ENCODE measurements at places on chromosomes 12 and 14.

GRCh38 chr14:61396694-61397093, 75.3 kb downstream of the PRKCH start:
- DNase-seq = no peak

- no peak for DNase-seq
These were observed 57.9 kb downstream of the GNS start for GRCh38 chr12:64701283-64701682.

DNA sequence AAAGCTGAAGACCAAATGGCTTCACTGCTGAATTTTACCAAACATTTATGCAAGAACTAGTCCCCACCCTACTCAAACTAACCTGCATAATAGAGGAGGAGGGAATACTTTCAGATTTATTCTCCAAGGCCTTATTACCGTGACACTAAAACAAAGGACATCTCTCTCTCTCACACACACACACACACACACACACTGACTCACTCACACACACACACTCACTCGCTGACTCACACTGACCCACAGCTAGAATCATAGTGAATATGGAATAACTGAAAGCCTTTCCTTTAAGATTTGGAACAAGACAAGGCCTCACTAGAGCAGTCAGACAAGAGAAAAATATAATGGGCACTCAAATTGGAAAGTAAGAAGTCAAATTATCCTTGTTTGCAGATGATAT, 1014.1 kb downstream of the TMTC2 start:
- no peak for DNase-seq

DNA sequence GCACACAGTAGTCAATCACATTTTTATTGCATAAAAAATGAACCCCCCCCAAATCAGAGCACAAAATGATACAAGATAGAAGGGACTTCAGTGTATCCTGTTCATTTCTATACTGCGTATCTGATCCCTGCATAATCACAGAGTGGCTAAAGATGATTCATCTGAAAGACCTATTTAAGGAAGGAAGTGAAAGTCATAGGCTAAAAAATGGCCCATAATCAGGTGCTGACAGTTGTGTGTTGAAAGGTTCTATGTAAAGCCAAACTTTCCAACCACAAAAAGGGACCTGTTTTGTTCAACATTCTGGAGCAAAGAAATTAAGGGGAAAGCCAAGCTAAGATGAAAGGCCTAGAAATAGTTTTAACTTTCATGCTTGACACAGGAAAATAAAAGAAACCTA, 147.8 kb upstream of the ATP2B1 start:
- no peak for DNase-seq

DNA sequence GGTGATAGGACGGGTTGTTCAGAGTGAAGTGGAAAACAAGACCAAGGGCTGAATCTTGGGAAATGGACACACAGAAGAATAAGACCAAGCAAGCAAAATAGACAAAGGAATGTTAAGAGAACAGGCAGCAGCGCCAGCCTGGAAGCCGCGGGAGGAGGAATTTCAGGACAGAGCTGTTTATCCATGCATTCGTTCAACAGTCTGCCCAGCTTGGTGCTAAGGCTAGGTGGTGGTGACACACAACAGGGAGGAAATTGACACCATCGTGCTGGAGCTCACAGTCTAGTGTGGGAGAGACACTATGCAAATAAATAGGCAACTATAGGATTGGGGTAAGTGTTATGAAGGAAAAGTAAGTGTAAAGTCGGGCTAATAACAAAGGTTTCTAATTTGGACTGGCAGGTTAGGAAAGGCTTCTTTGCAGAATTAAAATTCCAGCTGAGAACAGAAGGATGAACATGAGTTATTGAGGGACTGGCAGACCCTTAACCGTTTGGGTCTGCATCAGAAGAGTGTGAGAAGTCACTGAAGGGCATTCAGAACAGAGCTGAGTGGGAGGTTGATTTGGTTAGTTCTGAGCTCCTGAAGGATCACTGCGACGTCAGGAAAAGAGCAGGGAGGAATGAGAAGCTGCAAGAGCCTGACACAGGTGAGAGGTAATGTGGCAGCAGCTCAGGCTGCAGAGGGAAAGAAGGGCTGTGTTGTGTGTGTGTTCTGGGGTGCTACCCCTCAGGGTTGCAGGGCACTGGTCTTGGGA, 242.6 kb upstream of the FKBP4 start:
- no peak for DNase-seq

DNA sequence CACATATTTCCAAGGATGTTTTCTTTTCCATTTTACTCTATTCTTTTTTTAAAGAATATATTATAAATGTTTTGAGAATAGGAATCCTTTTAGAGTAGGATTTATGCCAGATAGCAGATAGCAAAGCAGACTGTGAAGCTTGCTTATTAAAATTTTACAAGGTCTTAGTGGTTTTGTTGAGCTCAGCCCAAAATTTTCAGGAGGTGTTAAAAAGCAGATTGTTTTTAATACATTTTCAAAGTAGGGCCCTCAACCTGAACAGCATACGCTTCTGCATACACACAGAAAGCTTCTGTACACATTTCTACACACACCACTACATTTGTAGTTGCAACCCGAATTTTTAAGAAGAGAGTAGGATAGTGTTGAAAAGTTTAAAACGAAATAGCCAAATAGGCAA, 151.0 kb downstream of the EPS8 start:
- no peak for DNase-seq

DNA sequence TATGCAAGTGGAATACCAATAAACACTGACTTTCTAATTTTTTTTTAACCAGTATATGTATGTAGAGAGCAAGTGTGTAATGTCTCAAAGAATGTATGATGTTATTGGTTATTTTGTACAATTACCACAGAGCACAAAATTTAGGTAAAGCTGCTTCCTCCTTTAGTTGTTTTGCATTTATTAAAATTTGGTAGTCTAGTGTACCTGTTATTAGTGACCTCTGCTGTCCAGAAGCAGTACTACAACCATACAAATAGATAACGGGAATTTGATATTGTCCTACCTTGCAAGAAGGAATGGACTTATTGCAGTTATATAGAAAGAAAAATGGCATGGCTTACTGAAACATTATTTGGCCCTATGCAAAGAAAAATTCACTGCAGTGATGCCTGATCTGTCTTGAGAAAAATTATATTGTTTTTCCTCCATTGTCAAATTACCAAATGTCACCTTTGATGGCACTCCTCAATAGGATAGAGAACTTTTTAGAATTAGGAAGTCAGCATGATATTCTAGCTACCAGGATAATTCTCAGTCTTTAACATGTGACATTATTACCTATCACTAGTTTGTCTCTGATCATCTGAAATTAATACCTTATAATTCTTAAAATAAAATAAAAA, 153.9 kb upstream of the RMST start:
- DNase-seq = peak; percentile 30

DNA sequence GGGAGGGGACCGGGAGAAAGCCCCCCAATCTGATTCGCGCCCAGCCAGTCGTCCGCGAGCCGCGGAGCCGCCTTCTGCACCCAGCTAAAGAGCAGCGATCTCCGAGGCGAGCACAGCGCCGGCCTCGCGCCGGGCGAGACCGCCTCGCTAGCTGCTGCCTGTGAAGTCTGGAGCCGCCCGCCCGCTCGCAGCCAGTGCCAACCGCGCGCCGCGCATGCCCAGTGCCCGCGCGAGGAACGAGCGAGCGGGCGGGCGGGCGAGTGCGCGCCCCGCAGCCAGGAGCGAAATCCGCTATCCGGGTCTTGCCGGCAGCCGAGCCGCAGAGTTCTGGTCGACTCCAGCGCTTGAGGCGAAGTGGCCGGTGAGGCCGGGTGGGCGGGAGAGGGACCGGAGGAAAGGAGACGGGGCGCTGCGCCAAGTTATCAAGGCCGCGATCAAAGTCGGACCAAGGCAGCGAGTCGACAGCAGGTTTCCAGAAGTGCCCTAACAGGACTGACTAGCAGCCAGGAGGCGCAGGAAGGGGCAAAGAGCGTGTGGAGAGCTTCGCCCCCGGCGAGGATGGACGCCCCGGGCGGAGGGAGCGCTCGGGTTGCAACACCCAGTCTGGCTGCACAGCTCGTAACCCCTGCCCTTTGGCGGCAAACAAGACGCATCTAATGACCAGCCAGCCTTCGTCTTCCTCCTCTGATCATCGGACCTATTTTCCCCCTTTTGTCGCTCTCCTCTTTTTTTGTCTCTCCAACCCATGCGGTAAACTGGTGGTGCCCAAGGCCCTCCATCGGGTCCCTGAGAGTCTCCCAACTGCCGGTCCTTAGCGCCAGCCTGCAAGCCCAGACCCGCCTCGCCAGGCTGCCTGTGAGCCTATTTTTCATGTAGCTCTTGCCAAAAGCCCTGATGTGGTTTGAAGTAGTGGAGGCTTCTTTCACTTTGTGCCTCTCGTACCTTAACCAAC, at the start of gene EPS8:
Gene EPS8, minus strand, starts transcription at position 169 of the 952 bp plus-strand sequence. CDS start 106,437 bp downstream, outside the sequence.
- DNase-seq = peak; percentile 95

DNA sequence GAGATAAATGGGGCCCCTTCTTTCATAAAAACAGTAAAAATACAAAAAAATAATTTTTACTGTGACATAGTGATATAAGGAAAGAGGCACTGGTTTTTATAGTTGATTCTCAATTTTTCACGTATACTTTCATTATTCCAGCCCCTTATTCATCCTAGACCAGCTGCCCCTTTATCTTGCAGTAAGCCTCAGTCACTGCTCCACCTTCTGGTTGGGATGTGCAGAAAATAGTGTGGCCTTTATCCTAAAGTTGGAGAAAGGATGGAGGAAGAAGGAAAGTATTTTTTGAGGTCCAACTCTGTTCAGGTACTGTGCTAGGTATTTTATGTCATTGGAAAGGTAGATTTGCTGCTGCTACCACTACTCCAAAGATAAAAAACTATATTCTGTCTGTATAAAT, 172.7 kb downstream of the ANO6 start:
- no peak for DNase-seq

GRCh38 chr12:1575408-1576401, 18.7 kb downstream of the FBXL14 start:
- DNase-seq = no peak

DNA sequence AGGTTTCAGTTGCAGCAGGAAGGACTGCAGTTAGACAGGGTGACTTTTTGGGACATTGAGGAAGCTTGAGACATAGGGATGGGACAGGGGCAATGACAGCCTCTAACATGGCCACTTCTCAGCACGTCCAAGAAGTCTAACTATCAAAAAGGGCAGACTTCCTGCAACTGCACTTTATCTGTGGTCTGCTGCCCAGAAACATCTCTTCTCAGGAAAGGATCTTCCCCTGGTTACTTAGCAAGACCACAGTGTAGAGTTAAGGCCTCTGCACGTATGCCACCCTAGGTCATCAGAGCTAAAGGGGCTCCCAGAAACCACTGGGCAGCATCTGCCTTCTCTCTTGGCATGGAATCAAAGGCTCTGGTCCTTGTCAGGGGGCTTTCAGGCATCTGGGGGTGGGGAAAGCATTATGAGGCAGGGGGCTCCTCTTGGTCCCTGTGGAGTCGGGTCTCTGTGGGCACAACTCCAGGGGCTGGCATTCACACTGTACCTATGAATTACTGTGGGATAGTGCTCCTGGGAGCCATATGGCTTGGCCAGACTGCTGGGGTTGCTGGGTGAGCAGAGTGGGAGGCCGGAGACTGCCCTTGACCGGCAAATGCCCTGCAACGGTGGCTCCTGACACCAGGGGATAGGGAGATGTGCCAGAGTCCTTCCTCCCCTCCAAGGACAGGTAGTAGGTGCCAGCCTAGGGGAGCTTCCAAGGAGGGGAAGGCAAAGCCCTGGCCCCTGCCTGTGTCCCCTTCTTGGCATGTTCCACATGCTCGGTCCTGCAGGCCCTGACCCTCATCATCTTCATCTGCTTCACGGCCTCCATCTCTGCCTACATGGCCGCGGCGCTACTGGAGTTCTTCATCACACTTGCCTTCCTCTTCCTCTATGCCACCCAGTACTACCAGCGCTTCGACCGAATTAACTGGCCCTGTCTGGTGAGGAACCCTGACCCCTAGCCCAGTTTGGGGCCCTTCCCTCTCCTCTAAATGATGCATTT, 1.0 kb downstream of the CMTM5 start:
- DNase-seq = no peak

GRCh38 chr14:29755311-29756018, 172.2 kb downstream of the PRKD1 start:
- peak; percentile 32 for DNase-seq

DNA sequence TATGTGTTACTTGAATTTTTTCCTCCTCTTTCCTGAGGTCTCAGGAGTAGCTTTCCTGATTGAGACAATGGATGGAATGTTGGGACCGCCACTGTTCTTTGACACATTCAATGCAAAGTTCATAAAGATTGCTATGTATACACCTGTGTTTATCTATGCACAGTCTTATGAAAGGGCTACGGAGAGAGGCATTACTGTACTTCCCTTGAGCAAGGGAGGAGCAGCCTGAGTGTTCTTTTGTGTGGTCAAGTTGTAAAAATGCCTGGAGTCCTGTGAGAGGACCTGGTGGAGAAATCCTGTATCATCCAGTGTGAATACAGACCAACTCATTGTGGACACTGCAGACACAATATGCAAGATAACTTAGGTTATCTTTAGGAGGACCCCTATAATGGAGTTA, 1.2 kb downstream of the SRGAP1 start:
- no peak for DNase-seq

DNA sequence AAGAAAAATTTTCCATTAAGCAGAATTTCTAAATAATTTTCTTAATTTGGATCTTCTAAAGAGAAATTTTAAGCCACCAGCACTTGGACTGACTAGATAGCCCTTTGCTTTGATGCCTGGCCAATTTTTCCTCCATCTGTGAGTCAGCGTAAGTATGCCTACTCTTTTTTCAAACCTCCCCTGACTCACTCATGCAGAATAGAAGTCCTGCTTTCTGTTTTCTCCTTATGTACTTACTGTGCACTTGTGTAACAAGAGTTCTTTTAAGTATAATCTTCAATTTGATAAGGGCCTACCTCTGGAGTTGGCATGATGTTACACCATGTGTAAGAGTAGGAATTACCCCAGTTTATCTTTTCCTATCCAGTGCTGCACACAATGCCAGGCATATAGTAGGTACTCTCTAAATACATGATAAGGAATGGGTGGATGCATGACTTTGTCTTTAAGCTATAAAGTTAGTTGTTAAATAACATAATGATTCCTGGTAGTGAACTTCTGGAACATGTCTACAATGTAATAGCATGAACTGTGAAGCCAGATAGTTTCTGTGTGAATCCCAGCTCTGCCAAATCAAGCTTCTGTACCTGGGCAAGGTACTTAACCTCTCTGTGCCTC, 329.6 kb downstream of the TMTC2 start:
- peak; percentile 58 for DNase-seq

DNA sequence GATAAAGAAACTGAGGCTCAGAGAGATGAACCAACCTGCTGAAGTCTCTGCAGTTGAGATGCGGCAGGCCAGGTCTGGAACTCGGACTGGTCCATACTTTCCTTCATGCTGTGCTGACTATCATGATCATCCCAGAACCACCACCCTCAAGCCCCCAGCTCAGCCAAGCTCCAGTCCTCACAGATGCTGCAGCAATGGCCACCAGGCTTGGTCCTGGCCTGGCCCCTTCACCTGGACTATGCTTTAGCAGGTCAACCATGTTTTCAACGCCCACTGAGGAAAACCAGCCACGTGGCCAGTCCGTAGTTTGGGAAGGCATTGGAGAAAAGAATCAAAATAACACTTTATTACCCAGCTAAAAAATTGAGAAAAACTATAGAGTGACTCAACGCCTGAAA, 1.4 kb downstream of the GPR68 start:
- no peak for DNase-seq

- no peak for DNase-seq
These were observed 27.7 kb downstream of the WNK1 start for GRCh38 chr12:779745-780734.

- DNase-seq = no peak
These were observed 29.2 kb downstream of the ZCCHC8 start for GRCh38 chr12:122471324-122472226.

GRCh38 chr12:54549774-54550451, 512 bp downstream of the PDE1B start:
- DNase-seq = no peak

Data from mucosa of gallbladder (tissue), 1 donor.